WTC11 (cell line): ENCODE measurements at places on chromosomes 13 and 19.

DNA sequence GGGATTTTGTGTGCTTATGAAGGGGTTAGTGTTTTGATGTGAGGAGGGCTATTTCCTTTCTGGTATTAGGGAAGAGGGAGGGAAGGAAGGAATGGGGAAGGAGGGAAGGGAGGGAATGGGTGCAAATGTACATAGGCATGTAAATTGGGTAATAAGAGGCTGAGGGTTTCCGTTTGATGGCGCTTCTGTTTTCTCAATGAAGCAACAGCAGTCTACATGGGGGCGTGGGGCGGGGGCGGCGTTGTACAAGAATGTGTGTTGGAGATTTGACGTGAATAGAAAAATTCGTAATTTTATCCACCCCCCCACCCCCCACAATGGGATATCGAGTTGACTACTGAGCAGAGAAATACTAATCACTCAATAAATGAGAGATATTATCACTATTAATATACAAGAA lies 52.5 kb downstream of the PDS5B start:
- DNase-seq, result no peak

DNA sequence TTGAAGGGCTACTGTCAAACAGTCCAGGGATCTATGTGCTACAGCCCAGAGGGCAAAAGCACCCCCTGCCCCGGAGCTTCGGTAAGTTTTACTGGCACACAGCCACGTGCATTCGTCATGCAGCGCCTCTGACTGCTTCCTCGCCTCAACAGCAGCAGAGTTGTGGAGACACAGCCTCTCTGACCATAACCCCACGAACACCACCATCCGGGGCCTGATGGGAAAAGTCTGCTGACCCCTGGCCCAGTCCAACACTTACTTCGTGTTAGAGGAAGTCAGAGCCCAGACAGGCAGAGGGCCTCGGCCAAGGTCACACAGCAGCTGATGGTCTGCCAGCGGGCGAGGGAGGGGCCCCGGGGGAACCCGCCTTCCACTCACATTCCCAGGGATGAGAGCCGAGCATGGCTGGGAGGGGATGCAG lies 5.1 kb downstream of the CBARP start:
- no peak for DNase-seq

- no peak for DNase-seq
These were observed 564 bp downstream of the NLRP12 start for GRCh38 chr19:53823380-53824120.

DNA sequence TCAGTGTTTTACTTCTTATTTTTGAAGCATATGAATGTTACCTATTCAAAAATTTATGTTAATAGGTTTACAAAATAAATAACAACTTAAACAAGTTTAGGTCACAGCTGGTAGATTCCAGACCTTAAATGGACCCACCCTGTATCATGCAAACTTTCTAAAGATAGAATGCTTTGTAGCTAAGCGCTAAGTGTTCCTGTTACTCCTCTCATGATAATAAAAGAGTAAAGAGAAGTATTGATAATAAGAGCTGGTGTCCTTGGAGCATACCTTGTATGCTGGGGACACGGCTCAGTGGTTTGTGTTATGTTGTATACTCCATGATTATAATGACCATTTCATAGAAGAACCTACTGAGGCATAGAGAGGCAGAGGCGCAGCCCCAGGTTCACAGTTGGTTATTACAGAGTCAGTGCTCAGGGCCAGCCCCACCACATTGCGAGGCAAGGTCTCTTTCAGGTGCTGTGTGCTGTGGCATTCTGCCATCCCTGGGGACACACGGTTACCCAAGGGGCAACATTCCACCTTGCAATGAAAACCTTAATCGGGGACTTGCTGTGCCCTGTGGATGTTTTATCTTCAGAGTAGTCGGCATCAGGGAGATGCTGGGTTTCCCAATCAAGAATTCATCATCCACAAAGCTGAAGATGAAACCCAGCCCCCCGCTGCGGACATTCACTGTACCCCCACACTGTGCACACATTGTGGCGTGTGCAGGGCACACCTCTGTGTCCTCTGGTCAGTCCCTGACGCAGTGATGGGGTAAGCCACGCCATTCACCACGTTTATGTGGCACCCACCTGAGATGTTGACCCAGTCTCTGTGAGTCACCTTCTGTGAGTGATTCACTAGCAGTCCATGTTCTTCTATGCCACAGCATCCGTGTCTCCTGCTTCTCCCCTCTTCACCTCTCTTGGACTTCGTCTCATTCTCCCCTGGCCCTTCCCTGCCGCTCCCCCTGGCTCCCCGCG lies 186.7 kb downstream of the COL4A1 start:
- DNase-seq, result no peak

DNA sequence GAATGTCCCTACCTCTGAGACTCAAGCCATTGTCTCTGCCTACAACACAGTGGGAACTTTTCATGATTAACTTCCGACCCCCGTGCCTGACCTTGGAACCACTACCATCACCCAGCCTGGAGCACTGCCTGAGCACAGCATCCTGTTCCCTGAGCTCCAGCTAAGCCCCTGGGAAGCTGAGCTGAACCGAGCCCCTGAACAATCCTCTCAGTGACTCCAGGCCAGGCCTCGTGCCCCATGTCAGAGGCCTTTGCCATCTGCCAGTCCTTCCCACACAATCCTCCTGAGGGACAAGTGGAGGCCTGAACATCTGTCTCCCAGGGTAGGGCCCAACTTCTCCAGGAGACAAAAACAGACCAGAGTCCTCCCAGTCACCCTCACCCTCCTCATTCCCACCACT lies 17.5 kb downstream of the CEACAM3 start:
- DNase-seq, result no peak

GRCh38 chr19:54271106-54271505 lies 9.8 kb downstream of the LILRB2 start:
- DNase-seq, result no peak

DNA sequence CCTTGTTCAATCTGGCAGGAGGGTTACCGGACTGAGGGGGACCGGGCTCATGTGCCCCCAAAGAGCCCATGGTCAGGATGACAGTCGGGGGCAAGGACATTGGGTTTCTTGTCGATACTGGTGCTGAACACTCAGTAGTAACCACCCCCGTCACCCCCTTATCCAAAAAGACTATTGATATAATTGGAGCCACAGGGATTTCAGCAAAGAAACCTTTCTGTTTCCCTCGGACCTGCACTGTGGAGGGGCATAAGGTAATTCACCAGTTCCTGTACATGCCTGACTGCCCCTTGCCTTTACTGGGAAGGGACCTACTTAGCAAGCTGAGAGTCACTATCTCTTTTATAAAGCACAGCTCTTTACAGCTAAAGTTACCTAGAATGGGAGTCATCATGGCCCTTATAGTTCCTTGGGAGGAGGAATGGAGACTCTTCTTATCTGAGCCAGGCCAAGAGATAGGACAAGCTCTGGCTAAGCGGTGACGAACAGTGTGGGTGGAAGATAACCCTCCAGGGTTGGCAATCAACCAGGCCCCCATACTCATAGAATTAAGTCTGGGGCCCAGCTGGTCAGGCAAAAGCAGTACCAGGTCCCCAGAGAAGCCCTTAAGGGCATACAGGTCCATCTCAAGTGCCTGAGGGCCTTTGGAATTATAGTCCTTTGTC lies 603.7 kb downstream of the UQCRFS1 start:
- DNase-seq, result no peak

DNA sequence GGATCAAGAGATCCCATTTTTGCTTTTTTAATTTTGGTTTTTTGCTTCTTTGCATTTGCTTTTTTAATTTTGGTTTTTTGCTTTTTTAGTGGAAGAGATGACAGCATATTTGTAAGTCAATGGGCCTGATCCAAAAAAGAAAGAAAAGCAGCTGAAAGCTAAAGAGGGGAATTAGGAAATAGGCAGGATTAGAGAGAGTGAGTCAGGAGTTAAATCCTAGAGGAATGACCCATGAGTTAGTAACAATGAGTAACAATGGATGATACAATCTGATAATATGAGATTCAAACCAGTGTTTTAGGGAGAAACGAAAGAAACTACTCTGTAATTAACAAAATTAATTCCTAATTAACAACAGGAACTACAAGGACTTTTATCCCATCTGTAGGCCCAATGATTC lies 111.2 kb upstream of the SGCG start:
- DNase-seq, result no peak

DNA sequence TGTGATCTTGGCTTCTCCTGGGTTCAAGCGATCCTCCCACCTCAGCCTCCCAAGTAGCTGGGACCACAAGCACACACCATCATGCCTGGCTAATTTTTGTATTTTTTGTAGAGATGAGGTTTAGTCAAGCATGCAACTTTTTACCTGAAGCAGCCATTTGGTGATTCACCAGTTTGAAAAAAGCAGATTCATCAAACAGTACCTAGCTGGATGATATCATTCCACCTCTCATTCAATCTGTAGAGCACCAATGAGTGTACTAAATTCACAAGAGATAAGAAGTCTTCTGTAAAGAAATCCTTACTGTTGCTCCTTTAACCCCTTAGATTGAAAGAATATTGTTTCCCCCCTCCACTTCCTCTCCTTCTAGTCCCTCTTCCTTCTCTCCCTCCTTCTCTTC lies 261.1 kb upstream of the RFC3 start:
- no peak for DNase-seq

GRCh38 chr13:94162289-94162688 lies 317.2 kb downstream of the DCT start:
- DNase-seq, result no peak

GRCh38 chr13:85536706-85537105 lies 262.5 kb downstream of the SLITRK6 start:
- no peak for DNase-seq

DNA sequence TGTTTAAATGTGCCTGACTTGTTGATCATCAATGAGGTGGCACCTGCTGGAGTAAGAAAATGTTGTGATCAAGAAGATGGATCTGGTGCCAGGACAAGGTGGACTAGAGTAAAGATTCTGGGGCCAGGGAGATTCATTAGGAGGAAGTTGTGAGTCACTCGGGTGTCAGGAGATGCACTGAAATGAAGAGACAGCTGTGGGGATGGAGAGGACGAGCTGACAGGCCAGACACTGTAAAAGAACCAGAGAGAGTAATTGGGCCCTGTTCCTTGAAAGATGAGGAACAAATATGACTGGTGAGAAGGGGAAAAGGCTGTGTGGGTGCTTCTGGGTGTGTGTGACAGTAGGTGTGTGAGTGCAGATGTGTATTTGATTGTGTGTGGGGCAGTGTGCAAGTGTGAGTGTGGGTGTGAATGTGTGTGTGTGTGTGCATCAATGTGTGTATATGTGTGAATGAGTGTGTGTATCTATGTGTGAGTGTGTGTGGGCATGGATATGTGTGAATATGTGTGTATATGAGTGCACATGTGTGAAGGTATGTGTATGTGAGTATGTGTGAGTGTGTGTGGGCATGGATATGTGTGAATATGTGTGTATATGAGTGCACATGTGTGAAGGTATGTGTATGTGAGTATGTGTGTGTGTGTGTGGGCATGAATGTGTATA lies 260.5 kb downstream of the RFC3 start:
- DNase-seq, result no peak

DNA sequence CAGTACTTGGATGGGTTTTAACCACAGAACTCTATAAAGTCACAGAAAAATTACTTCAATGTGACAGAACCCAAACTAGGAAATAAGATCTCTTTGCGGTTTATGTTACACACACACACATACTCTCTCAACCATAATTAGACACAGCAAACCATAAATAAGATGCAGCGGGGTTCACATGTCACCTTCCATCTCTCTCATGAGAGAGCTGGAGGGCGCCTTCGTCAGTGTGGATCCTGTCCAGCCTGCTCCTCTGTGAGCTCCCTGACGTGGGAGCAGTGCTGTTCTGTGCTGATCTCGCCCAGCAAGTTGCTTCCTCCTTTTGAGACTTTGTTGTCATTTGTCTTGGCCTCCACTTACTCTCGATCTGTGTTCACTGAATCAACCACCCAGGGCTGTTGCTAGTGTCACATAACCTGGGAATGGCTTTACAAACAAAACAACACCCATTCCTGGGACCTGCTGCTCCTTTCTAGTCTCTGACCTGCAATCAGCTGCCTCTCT lies 204.9 kb upstream of the KL start:
- DNase-seq, result no peak

DNA sequence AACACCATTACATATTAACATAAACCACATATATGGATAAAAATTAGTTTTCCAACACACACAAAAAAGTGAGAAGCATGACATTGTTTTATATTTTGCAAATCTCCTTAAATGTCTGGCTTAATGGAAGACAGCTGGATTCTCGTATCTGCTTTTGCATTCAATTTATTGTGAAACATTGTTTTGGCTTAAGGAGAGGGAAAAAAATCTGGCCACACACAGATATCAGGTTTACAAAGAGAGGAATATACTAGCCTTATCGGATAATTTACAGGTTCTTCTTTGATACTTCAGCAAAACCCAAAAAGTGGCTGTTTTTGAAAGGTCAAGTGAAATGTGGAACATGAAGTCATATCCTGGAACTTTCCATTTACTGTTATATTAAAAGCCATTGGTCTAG lies 523.5 kb upstream of the ARGLU1 start:
- no peak for DNase-seq

DNA sequence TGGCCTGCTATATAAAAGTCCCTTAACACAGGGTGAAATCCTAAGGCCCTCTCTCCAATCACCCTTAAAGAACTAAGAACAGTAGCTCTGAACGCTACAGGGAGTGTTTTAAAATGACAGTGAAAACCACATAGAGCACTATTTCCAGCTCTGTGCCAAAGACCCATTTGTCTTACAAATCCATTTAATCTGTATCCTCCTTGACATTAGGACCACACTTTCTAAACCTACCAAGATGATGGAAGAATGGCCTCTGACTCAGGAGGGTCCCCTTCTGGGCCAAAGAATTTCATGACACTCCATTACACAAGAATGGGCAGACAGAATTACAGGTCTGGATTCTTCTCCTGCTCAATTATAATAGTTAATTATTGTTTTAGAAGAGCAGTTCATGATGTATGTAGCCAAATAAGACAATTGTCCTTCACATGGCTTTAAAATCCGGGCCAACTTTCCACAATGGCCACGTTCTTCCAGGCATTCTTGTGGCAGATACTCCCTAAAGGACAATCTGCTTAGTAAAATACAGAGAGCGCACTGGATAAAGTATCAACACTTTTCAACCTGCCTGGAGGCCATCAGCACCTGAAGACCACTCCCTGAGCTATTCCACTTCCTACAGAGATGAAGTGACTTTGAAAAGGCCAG lies 61.0 kb downstream of the STK24 start:
- DNase-seq, result no peak

- peak; percentile 55 for DNase-seq
These were observed 2.8 kb downstream of the GSX1 start for GRCh38 chr13:27794921-27795717.

GRCh38 chr19:35911173-35911572 lies 3.1 kb upstream of the TYROBP start:
- peak; percentile 54 for DNase-seq

- peak; percentile 18 for DNase-seq
These were observed 2486.0 kb upstream of the PCDH20 start for GRCh38 chr13:63901630-63902029.

- no peak for DNase-seq
These were observed 94.3 kb upstream of the PABPC3 start for GRCh38 chr13:25001476-25002206.

DNA sequence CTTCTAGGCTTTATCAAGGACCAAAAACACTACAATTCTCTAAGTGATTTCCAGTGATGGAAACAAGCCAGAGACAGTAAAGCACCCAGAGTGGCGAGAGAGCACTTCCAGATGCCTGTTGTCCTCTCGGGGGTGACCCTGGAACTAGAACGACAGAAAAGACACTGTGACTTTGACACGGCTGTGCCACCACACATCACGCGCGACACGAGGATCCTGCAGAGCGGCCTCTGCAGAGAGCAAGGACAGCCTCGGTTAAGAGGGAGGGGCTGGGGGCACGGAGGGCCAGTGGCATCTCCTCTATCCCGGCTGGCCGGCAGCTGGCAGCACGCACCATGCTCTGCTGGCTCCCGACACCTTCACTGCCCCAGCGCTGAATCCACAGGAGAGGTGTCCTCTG lies 42.3 kb downstream of the SUGP2 start:
- DNase-seq, result no peak
